ENCODE measurements at places on chromosomes 12 and 14.

DNA sequence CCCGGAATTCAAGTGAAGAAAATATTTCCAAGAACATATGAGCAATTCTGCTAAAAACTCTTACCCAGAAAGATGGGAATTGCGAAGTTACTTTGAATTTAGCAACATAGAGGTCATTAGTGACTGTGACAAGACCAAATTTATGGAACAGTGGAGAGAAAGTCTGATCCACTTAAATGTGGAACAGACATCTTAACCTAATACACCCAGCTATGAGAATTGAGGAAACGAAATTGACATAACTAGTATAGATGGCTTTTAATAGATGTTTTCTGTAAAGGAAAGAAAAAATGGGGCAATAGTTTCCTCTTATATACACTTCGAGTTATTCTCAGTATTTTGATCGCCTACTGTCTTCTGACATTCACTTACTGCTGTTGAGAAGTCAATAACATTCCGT is 4.6 kb downstream of the OVCH1 start:
- DNase-seq = no peak

GRCh38 chr12:54602661-54603060 is 14.2 kb upstream of the PPP1R1A start:
- DNase-seq = no peak

DNA sequence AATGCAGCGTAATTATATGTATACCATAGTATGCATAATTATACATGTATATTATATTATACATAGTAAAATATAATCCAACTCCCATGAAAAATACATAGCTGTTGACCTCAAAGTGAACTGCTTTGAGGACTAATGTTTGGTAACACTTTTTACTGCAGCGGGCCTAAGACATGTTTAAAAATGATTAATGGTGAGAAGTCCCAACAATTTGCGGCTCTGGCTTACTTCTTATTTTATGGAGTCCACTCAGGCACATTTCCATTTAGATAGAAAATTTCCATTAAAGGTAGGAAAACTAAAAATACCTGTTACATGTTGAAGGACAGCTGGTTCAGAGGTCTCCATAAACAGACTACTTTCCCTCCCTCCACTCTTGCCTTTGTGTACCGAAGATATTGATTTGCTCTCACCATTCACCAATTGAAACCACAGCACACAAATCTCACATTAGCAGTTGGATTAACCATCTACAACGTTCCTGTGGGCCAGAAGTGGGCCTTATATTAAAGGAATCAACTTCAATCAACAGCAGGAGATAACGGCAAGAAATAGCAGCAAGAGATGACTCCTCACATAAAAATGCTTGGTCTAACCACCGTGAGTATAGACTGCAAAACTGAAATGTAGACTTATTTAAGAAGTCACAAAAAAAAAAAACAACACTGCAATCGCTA is 14.1 kb upstream of the NT5DC3 start:
- peak; percentile 74 for DNase-seq

- peak; percentile 19 for DNase-seq
These were observed 124.2 kb downstream of the DENND5B start for GRCh38 chr12:31466768-31467167.

- no peak for DNase-seq
These were observed 33.6 kb upstream of the METAP2 start for GRCh38 chr12:95440401-95440800.

GRCh38 chr12:12467688-12468261 is 94.9 kb downstream of the DUSP16 start:
- DNase-seq = no peak

DNA sequence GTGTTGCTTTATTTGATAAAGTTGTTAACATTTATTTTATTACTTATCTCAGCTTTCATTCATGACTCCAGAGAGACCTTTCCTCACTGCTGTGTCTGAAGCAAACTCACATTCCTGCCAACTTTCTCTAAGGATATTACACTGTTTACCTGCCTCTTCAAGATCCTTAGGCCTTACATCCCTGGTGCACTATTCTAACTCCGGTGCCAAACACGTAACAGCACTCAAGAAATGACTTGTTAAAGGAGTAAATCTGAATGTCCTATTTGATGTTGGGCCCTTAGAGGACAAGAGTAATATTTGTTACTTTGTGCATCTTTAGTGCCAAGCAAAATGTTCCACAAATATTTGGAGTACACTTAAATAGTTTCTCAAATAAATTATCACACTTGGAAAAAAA is 324.1 kb upstream of the FLRT2 start:
- DNase-seq = no peak

Measured in RCC 7860 (cell line).